ENCODE measurements at places on chromosomes 7 and 10.

DNA sequence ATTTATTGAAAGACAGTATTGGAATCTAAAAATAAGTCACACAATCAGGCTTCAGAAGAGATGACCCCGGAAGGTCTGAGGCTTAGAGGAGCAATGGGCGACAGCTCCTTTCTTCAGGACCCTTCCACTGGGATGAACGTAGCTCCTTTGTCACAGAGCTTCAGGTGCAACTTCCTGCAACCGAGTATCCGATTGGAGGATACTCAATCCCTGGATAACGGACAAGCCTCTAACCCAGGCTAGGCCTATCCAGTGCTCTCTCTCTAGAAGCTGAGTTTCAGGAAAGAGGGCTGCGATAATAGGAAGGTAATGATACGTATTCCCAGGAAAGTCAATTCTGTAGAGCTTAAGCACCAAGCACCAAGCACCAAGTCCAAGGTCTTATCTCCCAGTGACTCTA is 349.4 kb upstream of the NPSR1 start:
- no peak for DNase-seq

DNA sequence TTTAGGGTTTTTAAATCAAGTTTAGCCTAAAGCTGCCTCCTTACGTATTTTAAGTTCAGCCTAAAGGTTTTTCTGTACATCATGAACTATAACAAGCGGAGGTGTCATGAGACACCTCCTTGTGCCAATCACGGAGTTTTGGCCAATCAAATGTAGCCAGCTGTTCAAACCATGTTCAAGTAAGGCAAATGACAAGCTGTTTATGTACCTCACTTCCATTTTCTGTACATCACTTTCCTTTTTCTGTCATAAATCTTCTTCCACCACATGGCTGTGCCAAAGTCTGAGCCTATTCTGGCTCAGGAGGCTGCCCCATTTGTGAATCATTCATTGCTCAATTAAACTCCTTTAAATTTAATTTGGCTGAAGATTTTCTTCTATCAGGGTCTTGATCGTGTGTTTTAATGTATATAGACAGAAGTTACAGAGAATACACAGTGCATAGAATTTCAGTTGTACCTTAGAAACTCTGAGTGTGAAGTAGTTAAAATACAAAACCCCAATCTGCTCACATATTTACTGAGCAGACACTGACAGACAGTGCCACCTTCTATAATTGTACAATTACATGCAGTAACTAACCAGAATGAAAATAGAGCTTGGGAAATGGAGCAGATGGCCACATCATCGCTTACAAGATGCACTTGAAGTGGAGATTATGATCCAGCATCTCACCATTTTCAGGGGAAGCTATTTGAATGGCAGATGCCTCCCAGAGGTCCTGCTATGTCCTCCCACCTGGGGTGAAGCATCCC is 76.9 kb upstream of the LANCL2 start:
- DNase-seq = no peak

- peak; percentile 84 for DNase-seq
Measured at GRCh38 chr10:33412653-33413361, 78.3 kb upstream of the NRP1 start.

DNA sequence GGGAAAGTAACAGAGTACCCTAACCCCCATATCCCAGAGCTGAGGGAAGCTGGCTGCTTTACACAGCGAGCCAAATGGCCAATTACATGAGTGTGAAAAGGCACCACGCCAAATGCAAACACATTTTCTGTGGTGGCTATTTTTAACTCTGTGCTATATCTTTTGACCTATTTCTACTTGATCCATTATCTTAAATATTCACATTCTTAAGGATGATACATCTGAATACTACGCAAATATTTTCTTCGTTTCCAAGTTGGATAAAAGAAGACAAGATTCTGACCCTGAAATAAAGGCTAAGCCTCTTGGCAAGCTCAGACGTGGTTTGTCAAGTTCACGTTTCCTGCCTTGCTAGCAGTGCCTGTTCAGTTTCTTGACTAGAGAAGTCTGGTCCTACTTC is 146.7 kb upstream of the TMEM196 start:
- DNase-seq = no peak

- no peak for DNase-seq
Measured at GRCh38 chr10:44805466-44806210, 105.5 kb upstream of the TMEM72 start.

GRCh38 chr10:82150123-82150900 is 275.3 kb downstream of the NRG3 start:
- DNase-seq = no peak

DNA sequence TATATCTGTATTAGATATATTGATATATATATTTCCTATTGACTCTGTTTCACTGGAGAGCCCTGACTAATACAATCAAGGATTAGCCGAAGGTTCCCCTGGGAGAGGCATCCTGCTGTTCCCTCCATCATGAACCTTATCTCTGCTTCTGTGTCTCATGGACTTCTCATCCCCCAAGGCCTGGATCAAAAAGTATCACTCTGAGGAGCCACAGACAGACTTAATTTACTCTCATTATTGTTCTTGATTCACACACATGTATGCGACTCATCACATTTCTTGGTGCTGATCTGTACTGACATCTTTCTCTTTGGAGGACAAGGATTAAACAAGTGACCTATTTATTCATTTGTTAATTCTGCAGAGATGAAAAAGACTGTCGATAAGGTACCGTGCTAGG is 550.2 kb downstream of the KCNMA1 start:
- DNase-seq = no peak

DNA sequence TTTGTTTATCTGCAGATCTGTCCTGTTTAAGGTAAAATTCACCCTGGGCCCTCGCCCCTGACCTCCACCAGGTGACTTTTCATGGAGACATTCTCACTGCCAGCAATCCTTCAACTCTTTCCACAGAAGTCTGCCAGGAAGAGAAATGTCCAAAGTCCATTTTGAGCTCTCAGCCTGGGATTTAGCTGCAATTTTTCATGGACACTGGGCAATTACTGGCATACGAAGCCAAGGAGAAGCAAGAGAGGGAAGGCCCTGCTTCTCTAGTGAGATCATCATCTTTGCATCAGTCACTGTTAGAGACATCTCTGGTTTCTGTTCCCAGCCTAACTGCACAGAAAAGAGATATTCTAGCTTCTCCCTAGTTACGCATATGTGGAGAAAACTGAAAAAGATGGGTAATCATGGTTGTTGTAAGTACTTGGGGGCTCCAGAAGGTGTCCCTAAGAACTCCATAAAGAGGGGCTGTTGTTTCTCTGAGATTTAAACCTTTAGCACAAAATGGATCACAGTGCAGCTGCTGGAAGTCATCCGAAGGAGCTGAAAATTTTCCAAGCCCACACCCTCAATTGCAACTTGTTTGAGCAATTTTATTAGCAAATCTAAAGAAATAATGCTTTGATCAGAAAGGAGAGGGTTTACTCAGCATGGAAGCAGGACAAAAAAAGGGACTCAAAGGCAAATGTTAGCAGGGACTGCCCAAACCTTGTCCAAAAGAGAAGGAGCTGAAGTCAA is 168.9 kb downstream of the SNX10 start:
- no peak for DNase-seq

DNA sequence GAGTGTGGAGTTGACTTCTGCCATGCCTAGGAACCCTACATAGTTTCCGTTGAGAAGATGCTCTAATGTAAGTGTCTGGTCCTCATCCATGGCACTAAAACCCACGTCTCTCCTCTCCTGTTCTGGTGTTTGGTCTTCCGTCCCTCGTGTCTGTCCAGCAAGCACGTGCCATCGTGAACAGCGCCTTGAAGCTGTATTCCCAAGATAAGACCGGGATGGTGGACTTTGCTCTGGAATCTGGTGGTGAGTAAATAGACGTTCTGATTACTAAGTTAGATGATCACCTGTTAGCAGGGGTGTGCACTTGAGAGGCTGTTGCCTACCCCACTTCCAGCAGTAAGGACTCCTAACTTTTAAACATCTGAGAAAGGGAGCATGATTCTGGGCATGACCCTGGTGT is 15.1 kb upstream of the GET4 start:
- DNase-seq = no peak

GRCh38 chr10:102801496-102801895 is 35.7 kb downstream of the CYP17A1 start:
- DNase-seq = no peak

- no peak for DNase-seq
Measured at GRCh38 chr7:74282748-74283459, 6.3 kb upstream of the CLIP2 start.

DNA sequence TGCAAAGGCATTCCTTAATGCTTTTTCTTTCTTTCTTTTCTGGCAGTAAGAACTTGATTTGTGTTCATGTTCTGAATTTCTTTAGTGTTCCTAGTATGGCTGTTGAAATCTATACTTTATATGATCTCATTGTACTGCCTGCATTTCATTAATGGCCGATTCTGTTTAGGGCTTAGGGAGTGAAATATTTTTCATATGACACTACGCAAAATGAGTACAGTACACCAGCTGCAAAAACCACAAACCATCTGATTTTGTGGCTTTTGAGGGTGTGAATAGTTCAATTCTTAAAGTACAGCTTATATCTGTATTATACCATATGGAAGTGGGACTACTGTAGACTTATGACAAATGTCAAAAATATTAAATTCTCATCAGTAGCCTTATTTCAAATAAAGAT is 69.1 kb upstream of the FOXP2 start:
- no peak for DNase-seq

DNA sequence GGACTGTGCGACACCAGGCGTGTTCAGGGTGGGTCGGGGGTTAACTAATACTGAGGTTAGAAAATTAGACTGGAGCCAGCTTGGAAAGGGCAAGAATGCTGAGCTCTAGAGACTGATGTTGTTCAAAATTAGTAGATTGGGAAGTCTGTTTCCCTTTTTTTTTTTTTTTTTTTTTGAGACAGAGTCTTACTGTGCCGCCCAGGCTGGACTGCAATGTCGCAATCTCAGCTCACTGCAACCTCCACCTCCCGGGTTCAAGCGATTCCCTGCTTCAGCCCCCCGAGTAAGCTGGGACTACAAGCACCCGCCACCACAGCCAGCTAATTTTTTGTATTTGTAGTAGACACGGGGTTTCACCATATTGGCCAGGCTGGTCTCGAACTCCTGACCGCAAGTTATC is 2.7 kb upstream of the CPVL start:
- no peak for DNase-seq

- DNase-seq = no peak
Measured at GRCh38 chr7:36037121-36037662, 115.9 kb upstream of the EEPD1 start.

DNA sequence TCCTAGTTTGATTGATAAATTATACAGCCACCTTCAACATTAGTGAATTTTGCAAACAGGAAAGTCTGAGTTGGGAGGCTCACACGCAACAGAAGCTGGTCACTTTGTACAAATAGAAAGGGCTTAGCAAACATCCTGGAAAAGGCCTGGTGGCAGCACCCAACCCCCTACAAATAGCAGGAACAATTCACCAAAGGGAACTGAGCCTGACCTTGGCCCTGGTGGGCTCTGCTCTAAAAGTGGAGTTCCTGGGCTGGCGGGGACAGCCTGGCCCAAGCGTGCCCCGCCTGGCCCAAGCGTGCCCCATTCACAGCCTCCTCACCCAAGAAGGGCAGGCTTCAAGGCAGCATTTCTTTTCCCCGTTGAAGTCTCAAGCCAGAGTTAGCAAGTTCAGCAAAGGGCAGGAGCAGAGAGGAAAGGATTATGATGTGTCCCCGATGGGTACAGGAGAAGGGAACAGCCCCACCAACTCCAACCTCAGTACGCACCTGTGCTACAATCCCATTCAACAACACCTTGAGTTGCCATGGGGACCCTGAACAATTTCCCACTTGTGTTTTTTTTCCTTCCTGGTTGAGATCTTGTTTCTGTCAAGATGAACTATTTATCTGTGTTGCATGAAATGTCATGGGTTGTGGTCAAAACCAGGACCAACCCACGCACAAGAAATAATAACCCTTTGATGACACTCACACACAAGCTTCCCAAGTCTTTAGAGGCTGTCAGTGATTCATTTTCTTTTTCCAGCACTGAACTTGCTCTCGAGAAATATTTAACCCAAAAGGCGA is 43.4 kb downstream of the RGS10 start:
- peak; percentile 48 for DNase-seq

GRCh38 chr7:140229101-140229525 is 52.3 kb upstream of the KDM7A start:
- no peak for DNase-seq

DNA sequence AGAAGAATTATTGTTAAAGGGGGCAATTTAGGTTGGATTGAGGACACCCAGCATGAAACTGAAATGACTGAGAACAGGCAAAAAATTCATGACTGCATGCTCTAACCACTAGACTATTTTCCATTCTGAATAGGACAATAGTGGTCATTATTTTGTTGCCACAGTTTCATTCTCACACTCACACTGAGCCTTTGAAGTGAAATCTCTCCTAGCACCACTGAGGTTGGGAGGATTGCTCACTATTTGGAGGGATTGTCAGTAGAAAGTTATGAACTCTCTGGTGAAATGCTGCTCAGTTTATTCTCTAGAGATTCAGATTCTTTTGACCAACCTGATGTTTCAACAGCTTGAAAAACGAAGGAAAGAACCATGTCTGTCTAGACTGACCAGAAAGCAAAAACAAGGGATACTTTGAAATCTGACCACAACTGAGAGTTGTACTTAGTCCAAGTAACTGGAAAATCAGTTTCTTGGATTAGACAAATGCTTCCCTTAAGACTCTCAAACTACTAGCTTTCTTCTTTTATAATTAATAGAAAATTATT is 191.2 kb downstream of the DYNC1I1 start:
- no peak for DNase-seq

DNA sequence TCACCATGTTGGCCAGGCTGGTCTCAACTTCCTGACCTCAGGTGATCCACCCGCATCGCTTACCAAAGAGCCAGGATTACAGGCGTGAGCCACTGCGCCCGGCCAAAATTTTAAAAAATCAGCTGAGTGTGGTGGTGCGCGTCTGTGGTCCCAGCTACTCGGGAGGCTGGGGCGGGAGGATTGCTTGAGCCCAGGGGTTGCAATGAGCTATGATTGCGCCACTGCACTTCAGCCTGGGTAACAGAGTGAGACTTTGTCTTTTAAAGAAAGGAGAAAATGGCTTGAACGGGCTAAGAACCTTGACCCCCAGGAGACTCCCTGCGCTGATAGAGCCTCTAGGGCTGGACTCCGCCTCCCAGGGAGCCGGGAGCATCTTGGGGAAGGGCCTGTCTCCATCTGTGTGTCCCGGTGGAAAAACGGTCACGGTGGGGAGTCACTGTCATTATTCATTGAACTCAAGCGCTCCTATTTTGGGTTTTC is 760 bp upstream of the KCTD7 start:
- DNase-seq = peak; percentile 22

DNA sequence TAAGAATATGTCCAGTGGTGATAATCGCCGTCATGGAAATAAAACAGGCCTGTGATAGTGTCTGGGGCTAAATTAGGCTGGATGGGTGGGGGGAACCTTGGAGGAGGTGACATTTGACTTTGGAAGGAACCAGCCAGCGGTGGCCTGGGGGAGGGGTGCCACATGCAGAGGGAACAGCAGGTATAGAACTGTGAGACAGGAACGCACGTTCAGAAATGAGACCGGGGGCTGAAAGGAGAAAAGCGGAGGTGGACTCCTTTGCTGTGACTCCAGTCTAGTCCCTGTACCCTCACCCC is 2.6 kb upstream of the CYP26A1 start:
- no peak for DNase-seq

GRCh38 chr7:55903985-55904759 is 16.9 kb downstream of the ZNF713 start:
- no peak for DNase-seq

Measured in epithelial cell of proximal tubule (primary cell).